ENCODE measurements at places on chromosomes 5 and 9.
A peak's percentile ranks its signal among the peaks of the same experiment; 100 is the strongest.

GRCh38 chr5:39532511-39532910, 107.7 kb upstream of the DAB2 start:
- no peak for DNase-seq

DNA sequence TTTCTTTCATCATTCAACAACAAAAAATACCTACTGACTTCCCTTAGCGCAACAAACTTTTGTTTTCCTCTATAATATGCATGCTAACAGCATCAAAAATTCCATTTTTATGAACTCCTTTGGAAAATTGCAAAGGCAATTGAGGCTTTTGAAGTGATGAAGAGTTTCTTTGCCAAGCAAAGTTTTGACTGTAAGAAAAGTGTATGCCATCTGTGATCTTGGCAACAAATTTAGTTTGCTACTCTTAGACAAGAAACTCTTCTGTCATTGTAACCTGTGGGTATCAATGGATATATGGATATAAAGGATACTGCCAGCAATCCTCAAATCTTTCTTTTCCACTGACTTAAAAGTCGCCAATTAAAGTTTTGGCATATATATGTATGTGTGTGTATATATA, 72.0 kb upstream of the GABRA1 start:
- no peak for DNase-seq

GRCh38 chr9:94554439-94555331, at the start of gene PCAT7:
Gene PCAT7, plus strand, starts transcription at chr9:94555083.
- peak; percentile 27 for DNase-seq

DNA sequence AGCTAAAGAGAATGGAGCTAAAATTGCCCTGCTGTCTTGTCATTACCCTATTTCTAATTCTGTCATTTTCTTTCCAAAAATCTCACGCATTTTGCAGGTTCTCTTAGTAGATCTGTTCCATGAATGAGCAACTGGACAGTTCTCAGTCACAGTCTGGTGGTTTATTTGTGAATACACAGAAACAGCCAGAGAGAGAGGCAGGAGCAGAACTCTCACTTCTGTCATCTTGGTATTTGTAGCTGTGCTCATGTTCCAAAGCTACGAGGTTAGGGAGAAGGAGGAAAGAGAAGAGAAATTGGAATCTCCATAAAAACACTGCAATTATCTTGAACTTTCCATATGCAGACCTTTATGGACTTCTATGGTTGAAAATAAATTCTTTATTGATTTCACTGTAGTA, 118.0 kb upstream of the OR13F1 start:
- DNase-seq = no peak

DNA sequence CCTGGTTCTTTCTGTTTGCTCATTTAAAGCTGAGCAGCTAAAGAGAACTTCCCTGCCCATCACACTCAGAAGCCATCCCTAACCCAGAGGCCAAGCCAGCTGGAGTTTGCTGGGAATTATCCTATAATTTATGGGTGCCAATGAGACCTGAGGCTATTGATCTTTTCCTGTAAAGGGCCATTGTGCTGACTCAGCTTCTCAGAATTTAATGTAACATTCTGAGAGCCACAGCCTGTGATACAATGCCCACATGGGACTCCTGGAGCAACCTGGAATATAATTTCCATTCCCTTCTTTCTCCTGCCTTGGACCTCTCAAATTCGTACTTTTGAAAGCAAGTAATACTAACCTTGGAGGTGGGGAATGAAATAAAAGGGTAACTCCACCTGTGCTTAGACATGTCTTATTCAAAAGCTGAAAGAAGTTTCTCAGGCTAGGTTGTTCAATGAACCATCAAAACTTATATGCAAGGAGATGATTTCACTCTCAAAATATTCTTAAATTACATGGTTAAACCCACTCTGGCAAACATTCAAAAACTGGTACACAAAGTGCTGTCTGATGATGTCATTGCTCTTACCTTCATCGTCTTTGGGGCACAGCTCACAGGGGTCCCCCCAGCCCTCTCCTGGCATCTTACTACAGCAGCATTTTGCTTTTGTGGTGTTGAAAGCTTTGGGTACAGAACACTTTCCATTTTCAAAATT, 206.7 kb downstream of the SLC12A2 start:
- DNase-seq = peak; percentile 85

GRCh38 chr9:72396247-72397091, 31.5 kb upstream of the ZFAND5 start:
- peak; percentile 11 for DNase-seq

DNA sequence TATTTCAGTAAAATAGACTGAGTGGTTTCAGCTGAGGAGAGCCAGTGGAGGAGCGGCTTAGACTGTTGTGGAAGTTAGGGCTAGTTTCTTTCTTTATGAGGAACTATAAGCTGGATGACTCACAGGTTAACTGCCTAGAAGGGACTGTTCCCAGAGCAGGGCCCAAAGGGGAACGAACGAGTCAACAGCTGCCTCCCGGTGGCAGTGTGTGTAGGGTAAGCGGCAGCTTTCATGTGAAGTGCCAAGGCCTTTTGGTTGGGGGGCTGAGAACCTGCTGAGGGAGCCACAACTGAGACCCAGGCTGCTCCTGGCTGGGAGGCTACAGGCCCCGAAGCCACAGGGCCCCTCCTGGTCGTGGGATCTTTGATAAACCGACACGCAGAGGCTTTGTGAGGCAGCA, 7.0 kb downstream of the SQSTM1 start:
- DNase-seq = no peak

- DNase-seq = no peak
Measured at GRCh38 chr9:136653323-136654079, 9.2 kb upstream of the EGFL7 start.

GRCh38 chr9:72980600-72981265, 27.9 kb upstream of the ALDH1A1 start:
- no peak for DNase-seq

- DNase-seq = no peak
Measured at GRCh38 chr5:58099257-58099656, 360.6 kb downstream of the PLK2 start.

- DNase-seq = no peak
Measured at GRCh38 chr9:137816531-137817235, 60.9 kb upstream of the CACNA1B start.

DNA sequence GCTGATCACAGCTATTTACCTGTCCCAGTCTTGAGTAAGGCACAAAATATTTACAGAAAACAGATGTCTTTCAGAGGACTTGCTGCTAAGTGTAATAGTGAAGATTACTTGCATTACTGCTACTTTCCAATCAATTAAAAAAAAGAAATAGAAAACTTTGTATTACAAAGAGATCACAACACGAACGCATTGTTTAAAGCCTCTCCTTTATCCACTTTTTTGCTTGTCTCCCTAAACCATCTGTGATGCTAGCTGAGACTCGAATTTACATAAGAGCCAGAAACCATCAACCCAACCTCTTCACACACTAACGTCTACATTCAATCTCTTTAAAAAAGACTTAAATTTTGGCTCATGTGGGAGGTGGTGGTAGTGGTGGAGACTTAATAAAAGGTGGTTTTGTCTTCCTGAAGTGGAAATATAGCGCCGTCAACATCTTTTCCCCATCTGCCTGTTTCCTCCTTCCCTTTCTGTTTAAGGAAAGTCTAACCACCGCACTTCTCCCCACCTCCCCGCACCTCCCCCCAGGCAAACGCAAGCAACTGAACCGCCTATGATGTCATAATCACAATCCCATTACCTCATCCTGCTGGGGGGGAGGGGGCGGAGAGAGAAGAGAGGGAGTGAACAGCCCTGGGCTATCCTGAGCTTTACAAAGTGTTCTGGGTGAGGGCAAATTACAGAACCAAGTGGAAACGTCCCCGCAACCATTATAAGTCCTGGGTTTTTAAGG, 948 bp upstream of the FAM53C start:
- DNase-seq = peak; percentile 73

DNA sequence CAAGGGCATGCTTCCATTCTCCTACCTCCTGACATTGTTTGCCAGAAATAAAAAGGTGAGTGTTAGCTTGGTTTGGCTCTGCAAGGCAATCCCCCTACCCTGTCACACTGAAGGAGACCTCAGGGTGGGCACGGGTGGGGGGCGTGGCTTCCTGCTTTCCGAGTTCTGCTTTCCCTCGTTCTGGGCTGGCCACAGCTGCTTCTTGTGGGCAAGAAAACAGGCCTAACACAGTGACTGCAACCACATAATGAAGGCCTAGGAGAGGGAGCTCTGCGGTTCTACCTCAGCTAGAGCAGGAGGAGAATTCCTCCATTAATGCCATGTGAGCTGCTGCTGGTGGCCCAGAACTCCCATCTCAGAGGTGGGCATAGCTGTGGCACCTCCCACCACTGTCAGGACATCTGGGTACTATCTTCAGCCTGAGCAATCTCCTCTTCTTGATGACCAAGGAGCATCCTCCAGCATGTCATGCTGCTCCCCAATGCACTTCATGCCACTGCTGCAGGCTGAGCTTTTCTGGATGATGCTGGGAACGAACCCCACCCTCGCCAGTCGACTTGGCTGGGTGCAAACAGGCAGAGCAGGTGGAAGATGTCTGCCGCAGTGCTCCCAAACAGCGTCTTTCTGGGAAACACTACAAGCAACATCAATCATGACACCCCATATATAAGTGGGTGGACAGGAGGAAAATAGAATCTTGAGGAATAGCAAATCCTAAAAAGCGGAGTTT, 139.5 kb upstream of the RAPGEF1 start:
- no peak for DNase-seq

GRCh38 chr5:36985387-36985786, 108.8 kb downstream of the NIPBL start:
- DNase-seq = no peak

DNA sequence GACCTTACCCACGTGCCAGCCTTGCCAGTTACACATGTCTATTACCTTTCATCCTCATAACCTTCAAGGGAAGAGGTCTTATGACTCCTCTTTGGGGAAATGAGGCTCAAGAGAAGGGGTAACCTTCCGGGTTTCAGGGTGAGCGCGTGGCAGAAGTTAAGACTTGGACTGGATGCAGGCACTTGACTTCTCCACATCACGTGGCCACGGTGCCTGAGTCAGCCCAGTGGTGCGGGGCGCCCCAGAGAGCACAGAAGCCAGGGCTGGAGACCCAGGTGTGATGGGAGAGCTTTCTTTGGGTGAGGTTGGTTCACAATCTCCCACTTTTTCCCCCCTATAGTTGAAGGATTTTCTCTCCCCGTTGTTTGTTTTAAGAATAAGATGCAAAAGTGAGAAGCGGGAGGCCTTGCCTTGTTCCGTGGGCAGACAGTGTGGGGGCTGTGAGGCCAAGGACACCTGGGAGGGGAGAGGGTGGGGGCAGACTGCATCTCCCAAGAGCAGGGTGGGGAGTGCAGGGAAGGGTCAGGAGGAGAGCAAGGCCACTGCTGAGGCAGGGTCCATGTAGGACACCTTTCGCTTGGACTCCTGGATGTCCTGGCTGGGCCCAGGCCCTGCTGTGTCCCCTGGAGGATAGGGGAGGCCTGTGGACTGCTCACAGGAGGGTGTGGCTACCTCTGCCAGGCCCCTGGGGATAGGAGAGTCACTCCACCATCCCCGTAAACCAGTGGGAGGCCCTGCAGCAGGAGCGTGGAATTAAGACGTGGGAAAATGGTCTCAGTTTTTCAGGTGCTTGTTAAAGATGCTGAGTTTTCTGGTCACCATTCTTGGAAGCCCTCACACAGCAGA, 90.0 kb upstream of the CTSL start:
- no peak for DNase-seq

- no peak for DNase-seq
Measured at GRCh38 chr5:109652096-109652495, 37.6 kb upstream of the MAN2A1 start.

DNA sequence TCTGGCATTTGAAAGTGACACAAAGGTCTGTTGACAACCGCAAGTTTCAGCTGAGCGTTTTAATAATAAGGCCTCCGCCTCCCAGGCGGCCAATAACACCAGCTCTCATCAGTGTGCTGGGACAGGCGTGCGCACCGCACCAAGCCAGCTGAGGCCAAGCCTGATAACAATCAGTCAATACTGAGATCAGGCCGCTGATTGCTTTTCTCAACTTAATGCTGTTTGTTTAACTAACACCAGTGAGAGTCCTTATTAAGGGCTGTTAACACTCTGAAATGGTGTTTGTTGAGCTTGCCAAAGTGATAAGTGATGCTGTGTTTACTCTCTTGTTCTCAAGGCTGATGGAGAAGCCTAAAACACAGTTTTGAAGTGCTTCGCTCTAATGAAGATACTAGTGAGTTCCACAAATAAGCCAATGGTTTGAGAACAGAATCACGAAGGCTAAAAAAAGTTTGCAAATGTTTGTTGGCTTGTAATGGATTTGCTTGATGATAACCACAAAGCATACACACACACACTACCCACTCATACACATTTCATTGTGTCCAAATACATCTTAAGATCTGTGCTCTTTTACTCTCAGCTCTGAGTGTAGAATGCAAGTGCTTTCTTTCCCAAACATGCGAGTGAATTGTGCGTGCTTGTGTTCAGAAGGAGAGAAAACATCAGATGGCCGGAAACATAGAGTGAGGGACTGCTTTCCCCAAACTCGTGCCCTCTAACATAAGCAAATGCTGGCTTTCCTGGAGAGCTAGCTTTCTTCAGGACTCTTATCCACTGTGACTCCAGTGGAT, 330.4 kb upstream of the KLF4 start:
- no peak for DNase-seq

GRCh38 chr5:76406673-76407072, 3.6 kb downstream of the IQGAP2 start:
- DNase-seq = no peak

DNA sequence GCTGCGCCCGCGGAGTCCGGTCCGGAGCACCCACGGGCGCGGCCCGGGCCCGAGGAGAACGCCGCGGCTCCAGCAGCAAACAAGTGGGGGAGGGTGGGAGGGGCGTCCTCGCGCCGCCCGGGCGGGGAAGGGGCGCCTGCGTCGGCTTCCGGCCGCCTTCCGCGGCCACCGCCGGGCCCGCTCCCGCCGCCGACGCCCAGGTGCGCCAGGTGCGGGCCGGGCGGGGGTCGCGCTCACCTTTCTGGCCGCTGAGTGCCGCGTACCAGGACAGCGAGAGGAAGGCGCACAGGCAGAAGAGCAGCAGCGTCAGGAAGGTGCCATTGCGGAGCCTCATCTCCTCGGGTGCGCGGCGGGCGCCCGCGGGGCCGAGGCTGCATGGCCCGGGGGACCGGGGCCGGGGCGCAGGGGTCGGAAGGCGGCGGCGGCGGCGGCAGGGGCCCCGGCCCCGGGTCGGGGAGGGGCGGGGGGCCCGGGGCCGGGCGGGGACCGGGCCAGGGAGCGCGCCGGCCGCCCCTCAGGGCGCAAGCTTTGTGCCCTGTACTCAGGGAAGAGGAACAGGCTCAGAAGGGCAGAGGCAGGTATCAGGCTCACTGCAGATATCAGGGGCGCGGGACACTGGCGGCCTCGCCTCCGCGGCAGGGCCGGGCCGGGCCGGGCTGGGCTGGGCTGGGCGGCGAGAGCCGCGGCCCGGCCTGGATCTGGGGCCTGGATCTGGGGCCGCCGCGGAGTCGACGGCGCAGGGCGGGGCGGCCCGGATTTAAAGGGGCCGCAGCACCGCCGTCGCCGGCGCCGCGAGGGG, at the start of gene MGAT4B:
Gene MGAT4B (minus strand): TSS at position 617 of the 799 bp plus-strand sequence. CDS start 283 bp downstream, at position 334.
- peak; percentile 40 for DNase-seq

DNA sequence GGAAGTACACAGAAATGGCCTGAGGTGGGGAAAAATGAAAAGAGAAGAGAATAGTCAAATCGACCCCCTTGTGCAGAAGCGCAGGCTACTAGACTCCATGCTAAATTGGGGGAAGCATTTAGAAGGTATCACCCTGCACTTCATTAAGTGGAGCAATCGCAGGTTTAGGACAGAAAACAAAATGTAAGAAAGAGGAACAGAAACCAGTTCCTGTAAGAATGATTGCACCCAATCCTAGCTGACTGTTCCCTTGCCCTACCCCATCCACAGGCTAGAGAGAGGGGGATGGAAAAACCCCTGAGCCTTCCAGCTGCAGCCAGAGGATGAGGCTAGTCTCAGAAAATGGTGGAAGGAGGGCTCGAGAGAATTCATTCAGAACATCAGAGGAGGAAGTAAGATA, 23.9 kb upstream of the PPP1R2B start:
- no peak for DNase-seq

GRCh38 chr5:68227532-68228160, 12.1 kb downstream of the PIK3R1 start:
- DNase-seq = no peak

Data from kidney glomerular epithelial cell (primary cell).